Renal cortex interstitium (tissue), 15 donors: ENCODE measurements at places on chromosomes 5 and 9.

DNA sequence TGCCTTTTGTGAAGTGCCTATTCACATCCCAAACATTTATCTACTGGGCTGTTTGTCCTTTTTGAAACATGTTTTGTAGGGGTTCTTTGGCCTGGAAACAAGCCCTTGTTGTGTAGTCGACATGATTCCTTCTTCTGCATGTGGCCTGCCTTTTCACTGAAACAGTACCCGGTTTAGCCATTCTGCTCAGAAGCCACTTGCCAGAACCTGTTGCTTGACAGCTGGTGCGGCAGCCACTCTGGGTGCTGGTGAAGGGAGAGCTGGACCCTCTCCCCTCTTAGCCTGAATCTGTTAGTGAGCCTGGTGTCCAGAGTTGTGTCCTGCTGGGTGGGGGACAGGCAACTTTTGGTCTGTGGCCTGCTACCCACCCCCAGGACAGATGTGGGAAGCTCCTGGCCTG is 128.8 kb upstream of the CACNA1B start:
- no peak for DNase-seq

- no peak for DNase-seq
These were observed 44.0 kb downstream of the GALNT10 start for GRCh38 chr5:154234551-154234950.

DNA sequence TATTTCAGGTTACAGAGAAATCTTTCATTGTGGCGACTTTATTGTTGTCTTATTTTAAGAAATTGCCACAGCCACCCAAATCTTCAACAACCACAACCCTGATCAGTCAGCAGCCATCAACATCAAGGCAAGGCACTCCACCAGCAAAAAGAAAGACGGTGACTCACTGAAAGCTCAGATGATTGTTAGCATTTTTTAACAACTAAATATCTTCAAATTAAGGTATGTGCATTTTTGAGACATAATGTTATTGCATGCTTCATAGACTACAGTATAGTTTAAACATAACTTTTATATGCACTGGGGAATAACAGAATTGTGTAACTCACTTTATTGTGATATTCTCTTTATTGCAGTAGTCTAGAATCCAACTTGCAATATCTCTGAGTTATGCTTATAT is 263.4 kb downstream of the TMEM232 start:
- no peak for DNase-seq

DNA sequence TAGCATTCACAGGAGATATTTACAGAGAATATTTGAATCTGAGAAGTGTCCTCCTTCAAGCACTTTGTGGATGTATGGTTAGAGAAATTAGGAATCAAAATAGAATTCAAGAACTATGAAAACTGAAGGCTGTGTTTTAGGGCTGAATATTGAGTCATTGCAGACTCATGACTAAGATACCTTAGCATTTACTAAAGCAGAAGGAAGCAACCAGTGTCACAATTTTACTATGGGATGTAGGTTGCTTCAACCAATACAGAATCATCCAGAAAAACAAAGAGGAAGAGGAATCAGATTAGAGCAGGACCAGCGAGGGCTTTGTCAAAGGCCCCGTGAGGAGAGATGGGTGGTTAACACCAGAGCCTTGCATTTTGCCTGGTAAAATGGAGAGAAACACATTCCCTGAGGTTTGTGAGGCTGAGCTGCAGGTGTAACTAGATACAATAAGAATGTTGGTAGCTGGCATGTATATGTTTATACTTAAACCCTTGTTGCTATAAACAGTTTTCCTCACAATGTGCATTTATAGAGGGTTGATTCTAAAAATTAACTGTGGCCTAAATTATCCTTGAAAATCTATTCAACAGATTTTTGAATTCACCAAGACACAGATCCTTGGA is 518.1 kb downstream of the AGTPBP1 start:
- no peak for DNase-seq

- peak; percentile 17 for DNase-seq
These were observed 75.7 kb downstream of the TUSC1 start for GRCh38 chr9:25602400-25603044.

DNA sequence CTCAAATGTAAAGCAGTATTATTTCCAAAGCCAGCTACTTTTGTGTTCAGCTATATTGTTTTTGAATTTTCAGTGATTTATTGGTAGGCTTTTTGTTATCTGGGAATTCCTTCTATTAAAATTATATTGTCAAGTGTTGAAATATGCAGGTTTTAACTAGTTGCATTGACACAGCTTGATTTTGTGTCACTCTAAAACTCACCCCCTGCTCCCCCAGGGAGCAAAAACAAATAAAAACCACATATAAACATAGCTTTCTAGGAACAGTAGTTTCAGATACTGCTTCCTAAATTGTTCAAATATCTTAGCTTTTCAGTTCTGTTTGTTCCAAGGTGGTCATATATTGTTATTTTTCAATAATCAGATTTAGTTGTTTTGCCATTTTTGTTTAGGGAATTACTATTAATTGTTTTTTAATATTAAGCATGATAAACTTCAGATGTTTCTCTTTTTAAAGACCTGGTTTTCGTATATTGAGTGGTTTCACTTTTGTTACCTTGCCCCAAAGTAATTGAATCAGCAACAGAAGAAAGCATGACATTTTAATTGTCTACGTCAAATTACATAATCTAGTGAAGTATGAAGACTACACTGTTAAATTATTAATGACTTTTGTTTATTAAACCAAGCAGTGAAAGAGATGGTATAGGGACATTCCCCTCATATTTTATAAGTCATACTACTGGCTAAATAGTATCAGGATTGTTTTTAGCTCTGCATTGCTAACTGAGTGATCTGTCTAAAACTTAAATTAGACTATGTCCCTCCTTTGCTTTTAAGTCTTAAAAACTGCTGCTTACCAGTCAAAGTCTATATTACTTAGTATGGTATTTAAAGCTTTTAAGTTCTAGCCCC is 43.4 kb downstream of the ERBIN start:
- no peak for DNase-seq

GRCh38 chr5:138466900-138467710 is 1.8 kb downstream of the EGR1 start:
- DNase-seq, result no peak

DNA sequence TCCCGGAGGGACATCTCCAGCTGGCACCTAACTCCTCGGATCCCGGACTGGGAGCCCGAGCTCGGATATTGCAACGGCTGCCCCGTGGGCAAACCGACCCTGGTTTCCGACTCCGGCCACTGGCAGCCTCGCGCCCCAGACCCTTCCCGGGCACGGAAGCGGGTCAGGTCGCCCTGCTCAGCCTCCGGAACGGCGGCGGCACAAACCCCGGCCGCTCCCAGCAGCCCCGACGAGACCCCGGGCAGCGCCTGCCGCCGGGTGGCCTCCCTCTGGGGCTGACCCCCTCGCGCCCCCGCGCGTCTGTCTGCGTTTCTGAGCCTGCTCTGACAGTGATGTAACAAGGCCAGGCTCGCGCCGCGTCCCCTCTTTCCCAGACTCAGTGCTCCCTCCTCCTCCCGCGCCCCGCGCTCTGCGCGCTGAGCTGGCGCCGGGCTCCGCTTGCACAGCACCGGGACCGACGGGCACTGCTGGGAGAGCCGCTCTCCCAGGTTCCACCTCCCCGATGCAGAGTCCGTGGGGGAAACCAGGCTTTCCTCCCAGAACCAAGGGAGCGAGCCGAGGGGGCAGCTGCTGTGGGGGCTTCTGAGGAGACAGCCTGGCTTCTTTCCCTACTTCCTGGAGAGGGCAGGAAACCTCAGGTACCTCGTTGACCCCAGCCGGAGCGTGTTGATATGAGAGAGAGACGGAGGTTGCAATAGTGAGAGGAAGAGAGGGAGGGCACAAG is at the start of gene TMEM215:
TSS of gene TMEM215 (plus strand) at position 373 of the 724 bp plus-strand sequence. CDS start 644 bp downstream, outside the sequence.
- peak; percentile 47 for DNase-seq

- DNase-seq, result no peak
These were observed 145.7 kb downstream of the ACER2 start for GRCh38 chr9:19554529-19554928.

DNA sequence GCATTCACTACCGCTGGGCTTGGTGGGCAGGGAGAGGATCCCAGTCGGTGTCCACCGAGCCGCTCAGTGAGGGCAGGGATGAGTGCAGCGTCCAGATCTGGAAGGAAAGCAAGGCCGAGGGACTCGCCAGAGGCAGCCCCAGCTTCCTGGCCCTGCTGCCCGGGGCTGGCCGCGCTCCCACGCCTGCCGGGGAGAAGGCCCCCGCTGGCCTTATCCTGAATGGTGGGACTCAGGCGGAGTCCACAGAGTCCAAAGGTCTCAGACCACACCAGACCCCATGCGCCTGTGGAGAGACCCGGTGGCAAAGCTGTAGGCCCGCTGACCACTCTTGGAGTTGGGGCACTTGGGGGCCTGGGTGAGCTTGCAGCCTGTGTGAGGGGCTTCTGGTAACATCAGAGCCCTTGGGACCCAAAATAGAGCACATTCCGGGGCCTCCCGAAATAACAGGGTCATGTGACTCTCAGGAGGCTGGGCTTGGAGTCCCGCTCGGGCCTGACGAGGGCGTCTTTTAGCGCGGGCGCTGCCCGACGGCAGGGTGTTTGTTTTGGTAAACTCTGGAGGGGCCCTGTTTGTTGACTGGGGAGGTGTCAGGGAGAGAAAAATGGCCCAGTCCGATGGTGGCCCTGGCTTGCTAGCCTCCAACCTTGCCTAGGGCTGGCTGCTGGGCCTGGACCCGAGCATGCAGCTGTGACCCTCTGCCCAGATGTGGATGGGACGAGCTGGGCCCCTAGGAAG is 2.8 kb downstream of the RXRA start:
- no peak for DNase-seq

- DNase-seq, result no peak
These were observed 140.4 kb downstream of the AUH start for GRCh38 chr9:91221332-91221731.

- no peak for DNase-seq
These were observed 140.1 kb upstream of the PALM2AKAP2 start for GRCh38 chr9:109639674-109640579.
